ENCODE measurements at places on chromosomes 13 and 19.

DNA sequence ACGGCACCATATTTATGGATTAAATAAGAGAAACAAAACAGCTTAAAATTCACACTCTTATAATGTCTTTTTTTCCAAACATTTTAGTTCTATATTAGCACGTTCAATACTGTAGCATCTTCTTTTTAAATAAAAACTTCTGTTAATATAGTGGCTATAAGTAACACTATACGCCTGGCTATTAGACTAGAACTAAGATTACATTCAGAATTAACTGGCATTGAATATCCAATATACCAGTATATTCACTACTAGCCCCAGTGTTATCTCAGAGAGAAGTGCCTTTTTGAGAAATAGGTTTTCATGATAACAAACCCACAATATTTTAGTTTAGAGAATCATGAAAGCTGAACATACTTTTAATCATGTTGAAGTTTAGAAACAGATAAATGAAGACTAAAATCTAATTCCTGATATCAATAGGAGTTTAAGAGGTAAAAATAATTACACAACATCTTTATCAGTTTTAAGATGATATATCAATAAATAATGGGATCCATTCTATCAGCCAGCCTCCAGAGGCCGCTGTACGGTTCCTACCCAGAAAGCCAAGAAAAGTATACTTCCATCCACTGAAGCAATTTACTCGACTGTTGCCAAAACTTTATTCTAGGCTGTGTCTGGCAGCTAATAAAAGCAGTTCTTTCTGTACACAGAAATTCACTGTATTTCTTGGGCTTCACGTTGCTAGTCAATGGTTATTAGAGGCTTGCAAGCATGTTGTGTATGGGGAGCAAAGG is 1113.4 kb upstream of the MIR17HG start:
- DNase-seq = no peak

- no peak for DNase-seq
Measured at GRCh38 chr13:82698941-82699340, 1183.3 kb downstream of the SLITRK1 start.

GRCh38 chr13:102869948-102870676 is 24.3 kb downstream of the ERCC5 start:
- DNase-seq = no peak

GRCh38 chr19:31329819-31330218 is 19.4 kb downstream of the TSHZ3 start:
- no peak for DNase-seq

GRCh38 chr19:16351133-16351809 is 26.6 kb downstream of the KLF2 start:
- DNase-seq = no peak

DNA sequence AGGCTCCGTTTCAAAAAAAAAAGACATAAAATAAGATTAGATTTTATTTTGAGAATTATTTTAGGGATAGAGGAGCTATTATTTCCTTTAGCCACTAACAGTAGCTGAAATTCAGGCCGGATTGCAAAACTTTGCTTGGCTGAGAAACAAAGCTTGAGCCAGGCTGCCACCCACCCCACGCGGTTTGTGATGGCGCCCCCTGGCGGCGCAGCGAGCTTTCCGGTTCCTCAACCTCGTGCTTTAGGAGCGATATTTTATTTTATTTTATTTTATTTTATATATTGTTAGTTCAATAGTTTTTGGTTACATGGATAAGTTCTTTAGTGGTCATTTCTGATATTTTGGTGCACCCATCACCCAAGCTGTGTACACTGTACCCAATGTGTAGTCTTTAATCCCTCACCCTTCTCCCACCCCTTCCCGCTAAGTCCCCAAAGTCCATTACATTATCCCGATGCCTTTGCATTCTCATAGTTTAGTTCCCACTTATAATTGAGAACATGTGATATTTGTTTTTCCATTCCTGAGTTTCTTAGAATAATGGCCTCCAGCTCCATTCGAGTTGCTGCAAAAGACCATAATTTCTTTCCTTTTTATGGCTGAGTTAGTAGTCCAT is 19.8 kb upstream of the CEACAM4 start:
- DNase-seq = no peak

DNA sequence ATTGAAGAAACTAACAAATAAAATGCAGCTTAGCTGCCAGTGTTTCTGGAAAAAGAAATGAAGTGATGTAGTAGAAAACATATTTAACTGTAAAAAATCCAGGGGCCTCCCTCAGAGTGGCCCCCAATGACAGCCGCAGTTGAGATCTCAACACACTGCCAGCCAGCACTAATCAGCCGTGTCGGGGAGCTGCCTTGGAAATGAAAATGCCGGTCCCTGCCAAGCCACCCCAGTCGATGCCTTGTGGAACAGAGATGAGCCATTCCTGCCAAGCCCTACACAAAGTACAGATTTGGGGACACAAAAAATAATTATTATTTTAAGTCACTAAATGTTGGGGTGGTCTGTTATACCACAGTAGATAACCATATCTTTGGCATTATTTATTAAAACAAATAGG is 1342.4 kb downstream of the EFNB2 start:
- DNase-seq = no peak

GRCh38 chr13:34361560-34361959 is 543.6 kb downstream of the RFC3 start:
- no peak for DNase-seq

DNA sequence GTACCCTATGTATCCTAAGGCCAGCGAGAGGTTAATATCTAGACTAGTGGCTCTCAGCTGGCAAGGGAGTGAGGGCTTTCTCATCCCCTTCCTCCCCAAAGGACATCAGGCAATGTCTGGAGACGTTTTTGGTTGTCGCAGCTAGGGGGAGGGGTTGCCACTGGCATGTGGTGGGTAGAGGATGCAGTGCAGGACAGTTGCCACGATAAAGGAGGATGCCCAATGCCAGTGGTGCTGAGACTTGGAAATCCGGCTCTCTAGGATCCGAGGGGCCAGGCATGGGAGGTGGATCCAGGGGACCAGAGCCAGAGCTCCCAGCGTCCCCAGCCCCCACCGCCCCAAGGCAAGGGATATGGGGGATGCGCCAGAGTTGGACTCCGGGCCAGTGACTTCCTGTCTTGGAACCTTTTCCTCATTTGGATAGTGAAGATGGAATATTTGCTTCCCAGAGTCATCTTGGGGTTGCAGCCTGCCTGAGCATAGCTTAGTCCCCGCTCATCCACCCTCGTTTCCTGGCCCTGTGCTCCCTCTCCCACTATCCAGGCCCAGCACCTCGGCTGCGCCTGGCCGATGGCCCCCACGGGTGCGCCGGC is 4.9 kb downstream of the SSC5D start:
- DNase-seq = no peak

GRCh38 chr13:66635526-66635925 is 594.6 kb downstream of the PCDH9 start:
- DNase-seq = no peak

DNA sequence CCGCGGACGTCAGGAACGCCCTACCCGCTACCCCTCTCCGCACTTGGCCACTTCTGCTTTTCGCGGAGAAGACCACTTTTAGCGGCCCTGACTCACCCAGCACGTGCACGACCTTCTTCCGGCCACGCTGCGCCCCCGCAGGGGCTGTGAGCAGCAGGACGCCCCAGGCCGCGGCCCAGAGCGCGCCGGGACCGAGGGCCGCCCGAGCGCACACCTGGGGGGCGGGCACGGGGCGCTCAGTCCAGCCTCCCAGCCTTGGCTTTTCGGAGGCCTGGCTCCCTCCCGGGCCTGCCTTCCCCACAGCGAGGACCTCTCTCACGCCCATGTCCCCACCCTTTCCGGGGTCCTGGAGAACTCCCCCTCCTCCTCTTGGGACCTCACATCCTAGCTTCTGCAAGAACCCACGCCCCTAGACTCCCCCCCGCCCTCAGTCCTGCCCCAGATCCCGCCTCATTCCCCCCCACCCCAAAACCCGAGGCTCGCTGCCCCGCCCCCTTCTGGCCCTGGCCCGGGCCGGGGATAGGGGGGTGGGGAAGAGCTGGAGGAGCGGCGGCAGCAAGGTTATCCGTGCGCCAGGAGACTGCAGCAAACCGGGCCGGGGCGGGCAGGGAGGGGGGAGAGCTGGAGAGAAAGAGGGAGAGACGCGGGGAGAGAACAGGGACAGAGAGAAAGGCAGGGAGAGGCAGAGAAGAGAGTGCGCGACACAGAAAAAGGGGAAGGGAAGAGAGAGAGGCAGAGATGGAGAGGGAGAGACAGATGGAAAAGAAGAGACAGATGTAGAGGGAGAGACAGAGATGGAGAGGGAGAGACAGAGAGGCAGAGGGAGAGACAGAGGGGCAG is 11.5 kb downstream of the TM6SF2 start:
- DNase-seq = no peak

GRCh38 chr13:75364131-75364713 is 117.7 kb downstream of the TBC1D4 start:
- DNase-seq = no peak

DNA sequence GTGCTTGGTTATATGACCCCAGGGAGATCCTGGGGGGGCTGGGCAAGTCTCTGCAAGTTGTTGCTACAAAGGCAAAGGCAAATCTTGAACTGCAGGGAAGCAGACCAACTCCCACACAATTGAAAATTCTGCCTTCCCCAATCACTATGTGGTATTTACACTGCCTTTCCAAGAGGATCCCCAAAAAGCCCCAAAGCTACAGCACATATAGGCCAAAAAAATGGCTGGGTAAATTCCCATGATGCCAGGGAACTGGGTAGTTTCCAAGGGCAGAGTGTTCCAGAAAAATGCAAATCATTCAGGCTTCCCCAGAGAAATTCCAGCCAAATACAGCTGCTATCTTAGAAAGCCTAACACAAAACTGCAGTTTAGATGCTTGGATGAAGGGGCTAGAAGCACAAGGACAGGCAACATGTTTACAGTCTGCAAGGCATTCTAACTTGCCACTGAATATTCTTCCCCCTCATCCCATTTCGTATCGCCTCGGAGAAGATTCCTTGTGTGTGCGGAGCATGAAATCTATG is 6.2 kb downstream of the FOXO1 start:
- DNase-seq = no peak
